Epithelial cell of proximal tubule (primary cell): ENCODE measurements at places on chromosomes 5 and 9. TPM values are rescaled to one million over a fixed set of nuclear protein-coding genes. Genes with fewer than 3 reads are reported as not detected.

Gene OR1Q1
- total RNA-seq: not detected in 2 replicates

Gene TMC1
- not detected in 2 replicates for total RNA-seq

Gene ZFYVE16
- total RNA-seq: 15.6 and 26.9 TPM in 2 replicates

DNA sequence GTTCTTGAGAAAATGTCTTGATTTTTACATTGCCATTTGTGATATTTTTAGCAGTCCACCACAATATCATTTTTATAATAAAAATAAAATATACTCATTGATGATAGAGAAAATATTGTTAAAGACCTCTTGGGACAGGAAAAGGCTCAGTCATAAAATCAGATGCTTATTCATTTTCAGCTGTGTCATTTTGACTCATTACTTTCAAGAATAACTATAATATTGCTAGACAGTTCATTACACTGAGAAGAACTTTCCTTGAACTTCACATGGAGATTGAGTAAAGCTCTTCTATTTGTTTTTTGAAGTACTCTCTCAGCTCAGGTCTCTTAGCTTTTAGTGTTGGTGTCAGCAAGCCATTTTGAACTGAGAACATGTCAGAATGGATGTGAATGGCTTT, 8.5 kb upstream of the MEIKIN start:
- no peak for DNase-seq

- no peak for DNase-seq
Observed at GRCh38 chr9:9186086-9186485, 1386.5 kb upstream of the DMAC1 start.

Gene LECT2
- not detected in 2 replicates for total RNA-seq

- DNase-seq: no peak
Observed at GRCh38 chr9:19174127-19174912, 47.0 kb upstream of the PLIN2 start.

GRCh38 chr9:83538172-83538889, at the start of gene FRMD3:
Gene FRMD3 (minus strand): TSS chr9:83538401. CDS start chr9:83538231, 170 bp downstream.
- DNase-seq: no peak

DNA sequence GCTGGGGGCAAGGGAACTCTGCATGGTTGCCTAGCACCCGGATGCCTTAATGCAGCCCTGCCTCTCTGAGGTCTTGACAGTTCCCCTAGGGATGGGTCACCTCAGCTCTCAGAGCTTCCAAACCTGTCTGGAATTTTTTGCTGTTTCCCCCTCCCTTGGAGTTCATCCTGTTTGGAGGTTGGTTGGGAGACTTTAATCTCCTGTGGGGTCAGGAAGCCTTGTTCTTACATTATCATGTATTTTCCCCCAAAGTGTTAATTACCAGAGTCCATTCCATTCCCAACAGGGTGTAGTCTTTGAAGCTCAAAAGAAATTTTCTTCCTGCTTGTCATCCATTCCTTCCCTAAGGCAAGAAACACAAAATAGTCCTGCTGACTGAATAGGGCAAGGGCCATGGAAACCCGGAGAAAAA, 150.3 kb upstream of the SPRY4 start:
- no peak for DNase-seq

- no peak for DNase-seq
Observed at GRCh38 chr5:93587597-93588351, 4.8 kb downstream of the NR2F1 start.

- DNase-seq: no peak
Observed at GRCh38 chr5:31632460-31632859, 6.5 kb upstream of the PDZD2 start.

GRCh38 chr5:140916325-140916724, 9.8 kb upstream of the PCDHAC1 start:
- no peak for DNase-seq

DNA sequence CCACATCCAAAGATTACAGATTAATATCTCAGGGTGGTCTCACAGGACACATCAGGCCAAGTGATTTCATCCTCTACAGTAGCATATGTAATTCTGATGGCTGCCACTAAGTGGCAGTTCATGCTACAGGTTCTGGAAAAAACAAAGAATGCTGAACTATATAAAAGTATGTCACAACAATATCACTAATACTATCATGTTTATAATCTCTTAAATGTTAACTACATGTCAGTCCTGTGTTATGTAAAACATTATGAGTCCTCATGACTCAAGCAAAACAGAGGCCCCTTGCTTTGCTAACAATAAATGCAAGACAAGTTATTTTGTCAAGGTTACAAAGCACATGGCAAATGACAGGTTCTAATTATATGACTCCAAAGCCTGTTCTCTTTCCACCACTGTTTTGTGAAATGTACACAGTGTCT, 233.2 kb downstream of the FBXL17 start:
- no peak for DNase-seq

DNA sequence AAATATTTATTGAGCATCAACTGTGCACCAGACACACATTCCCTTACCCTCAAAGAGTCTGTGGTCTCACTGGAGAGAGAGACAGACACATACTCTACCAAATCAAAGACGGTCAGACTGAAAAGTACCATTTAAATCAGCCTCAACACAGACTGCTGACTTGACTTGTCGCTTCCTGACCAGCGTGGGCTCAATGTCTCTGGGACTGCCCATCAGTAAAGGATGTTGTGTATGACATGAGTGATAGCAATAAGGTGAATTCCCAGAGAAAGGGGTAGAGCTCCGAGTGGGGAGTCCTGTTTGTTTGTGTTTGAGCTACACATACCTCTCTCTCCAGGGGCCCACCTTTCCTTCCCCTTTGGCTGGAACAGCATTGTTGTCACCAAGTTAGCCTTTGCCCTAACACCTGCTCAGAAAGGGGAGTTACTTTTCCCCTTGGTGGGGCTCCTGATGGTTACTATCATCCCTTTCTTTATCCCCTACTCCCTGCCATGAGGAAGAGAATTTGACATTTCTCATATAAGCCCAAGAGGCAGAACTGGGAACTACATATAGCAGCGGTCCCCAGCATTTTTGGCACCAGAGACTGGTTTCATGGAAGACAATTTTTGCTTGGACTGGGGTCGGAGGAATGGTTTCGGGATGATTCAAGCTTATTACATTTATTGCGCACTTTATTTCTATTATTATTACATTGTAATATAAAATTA, 33.9 kb downstream of the NR4A3 start:
- DNase-seq: no peak

- DNase-seq: peak; percentile 57
Observed at GRCh38 chr9:113492343-113493202, 29.0 kb downstream of the RGS3 start.

GRCh38 chr9:93077811-93078210, 18.2 kb upstream of the CARD19 start:
- no peak for DNase-seq

- DNase-seq: no peak
Observed at GRCh38 chr5:125214080-125214479, 467.6 kb upstream of the ZNF608 start.

Gene MEF2C
- total RNA-seq: 1.6 and 6.3 TPM in 2 replicates

- DNase-seq: no peak
Observed at GRCh38 chr5:136028090-136028489, 698 bp upstream of the TGFBI start.

Gene NUTM2G
- not detected in 2 replicates for total RNA-seq

Gene KCNV2
- not detected in 2 replicates for total RNA-seq

- DNase-seq: no peak
Observed at GRCh38 chr5:31193116-31193515, 370 bp upstream of the CDH6 start.

DNA sequence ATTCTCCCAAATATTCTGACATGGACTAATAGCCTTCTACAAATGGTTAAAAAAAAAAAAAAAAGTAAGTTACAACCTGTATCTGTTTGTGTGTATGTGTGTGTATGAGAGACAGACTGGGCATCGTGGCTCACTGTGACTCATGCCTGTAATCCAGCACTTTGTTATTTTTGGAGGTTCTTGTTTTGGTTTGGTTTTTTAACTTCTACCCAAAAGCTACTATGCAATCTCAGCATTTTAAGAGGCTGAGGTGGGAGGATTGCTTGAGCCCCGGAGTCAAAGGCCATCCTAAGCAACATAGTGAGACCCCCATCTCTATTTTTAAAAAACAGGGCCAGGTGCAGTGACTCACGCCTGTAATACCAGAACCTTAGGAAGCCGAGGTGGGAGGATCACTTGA, 17.6 kb upstream of the HAVCR1 start:
- DNase-seq: no peak

Gene PLPP7
- total RNA-seq: 0.65 and 2.2 TPM in 2 replicates

GRCh38 chr9:121098567-121099198, 23.9 kb downstream of the CNTRL start:
- no peak for DNase-seq

GRCh38 chr5:83077662-83078261, 415 bp downstream of the XRCC4 start:
- peak; percentile 29 for DNase-seq
